ENCODE measurements at places on chromosomes 1 and 21. TPM values are rescaled to one million over a fixed set of nuclear protein-coding genes. Genes with fewer than 3 reads are reported as not detected.
A peak's percentile ranks its signal among the peaks of the same experiment; 100 is the strongest.

GRCh38 chr1:192756314-192756713 lies 52.5 kb upstream of the RGS2 start:
- peaks cover 6% of the 10 kb centered on the region for H3K4me1 ChIP-seq
- H3K27ac ChIP-seq = no peak overlapping the region
- no peaks in the 10 kb centered on the region for H3K27me3 ChIP-seq
- no peaks in the 10 kb centered on the region for H3K36me3 ChIP-seq
- no peak overlapping the region for H3K4me3 ChIP-seq

GRCh38 chr1:203366476-203366875 lies 15.6 kb upstream of the FMOD start:
- H3K27me3 ChIP-seq = no peaks in the 10 kb centered on the region
- DNase-seq = no peak
- peak overlapping the region; percentile 54 for H3K27ac ChIP-seq

- H3K27ac ChIP-seq = no peak overlapping the region
- no peaks in the 10 kb centered on the region for H3K36me3 ChIP-seq
- H3K4me1 ChIP-seq = no peaks in the 10 kb centered on the region
- no peaks in the 10 kb centered on the region for H3K27me3 ChIP-seq
- DNase-seq = peak; percentile 68
- no peak overlapping the region for H3K4me3 ChIP-seq
Measured at GRCh38 chr1:6171548-6172124, 8.5 kb downstream of the CHD5 start.

DNA sequence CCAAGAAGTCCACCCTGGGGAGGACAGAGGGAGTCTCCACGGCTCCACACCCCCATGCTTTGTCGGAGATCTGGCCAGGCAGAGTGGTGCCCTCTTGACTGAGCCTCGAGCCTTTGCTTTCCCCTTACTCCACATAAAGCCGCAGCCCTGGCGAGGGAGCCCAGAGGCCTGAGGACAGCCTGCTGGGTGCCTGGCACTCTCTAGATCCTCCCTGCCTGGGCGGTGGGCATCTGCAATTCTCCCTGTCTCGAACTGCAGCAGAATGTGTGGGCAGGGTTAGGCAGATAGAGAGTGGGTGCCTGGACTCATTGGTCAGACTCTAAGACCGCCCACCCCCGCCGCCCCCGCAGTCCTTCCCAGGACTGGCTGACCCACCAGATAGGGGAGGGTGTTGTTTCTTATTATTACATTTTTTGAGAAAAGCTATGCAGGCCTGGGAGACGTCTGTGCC lies 13.9 kb downstream of the EPHX1 start:
- no peaks in the 10 kb centered on the region for H3K27me3 ChIP-seq
- no peaks in the 10 kb centered on the region for H3K36me3 ChIP-seq
- no peak for DNase-seq
- no peak overlapping the region for H3K4me3 ChIP-seq

DNA sequence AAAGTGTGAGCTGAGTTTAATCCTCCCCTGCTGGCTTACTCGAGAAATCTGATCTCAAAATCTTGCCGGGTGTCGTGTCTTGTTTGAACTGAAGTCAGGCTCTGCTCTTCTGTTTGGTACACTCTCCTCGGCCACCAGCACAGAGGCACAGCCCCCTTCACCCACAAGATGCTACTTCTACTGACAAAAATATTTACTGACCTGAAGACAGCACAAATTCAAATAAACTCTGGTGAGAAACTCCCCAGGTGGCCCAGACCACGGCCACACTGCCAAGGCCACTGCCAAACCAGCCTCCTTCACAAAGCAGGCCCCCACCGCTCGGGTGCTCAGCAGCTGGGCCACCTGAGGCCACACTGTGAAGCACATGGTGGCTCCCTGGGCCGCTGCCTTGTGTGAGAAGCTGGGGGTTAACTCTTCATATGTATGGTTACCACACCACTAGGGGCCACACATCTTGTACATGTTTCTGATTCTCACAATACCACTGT lies 80.6 kb downstream of the TGFBR3 start:
- H3K4me3 ChIP-seq = no peak overlapping the region
- DNase-seq = no peak
- H3K27ac ChIP-seq = no peak overlapping the region

DNA sequence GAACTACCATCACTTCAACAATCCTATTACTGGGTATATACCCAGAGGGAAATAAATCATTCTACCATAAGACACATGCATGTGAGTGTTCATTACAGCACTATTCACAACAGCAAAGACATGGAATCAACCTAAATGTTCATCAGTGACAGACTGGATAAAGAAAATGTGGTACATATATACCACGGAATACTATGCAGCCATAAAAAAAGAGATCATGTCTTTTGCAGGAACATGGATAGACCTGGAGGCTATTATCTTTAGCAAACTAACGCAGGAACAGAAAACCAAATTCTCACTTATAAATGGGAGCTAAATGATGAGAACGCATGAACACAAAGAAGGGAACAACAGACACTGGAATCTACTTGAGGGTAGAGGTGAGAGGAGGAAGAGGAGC lies 39.0 kb downstream of the KIAA0319L start:
- H3K4me1 ChIP-seq = no peaks in the 10 kb centered on the region
- H3K27ac ChIP-seq = no peak overlapping the region
- no peak for DNase-seq

- H3K4me1 ChIP-seq = peaks cover 6% of the 10 kb centered on the region
- no peaks in the 10 kb centered on the region for H3K36me3 ChIP-seq
- H3K27ac ChIP-seq = no peak overlapping the region
- no peak overlapping the region for H3K4me3 ChIP-seq
- no peak for DNase-seq
- no peaks in the 10 kb centered on the region for H3K27me3 ChIP-seq
Measured at GRCh38 chr1:231665101-231665500, 38.5 kb downstream of the DISC1 start.

ARMH1 gene
- total RNA-seq = 7.7 TPM

CACNA1S gene
- total RNA-seq = not detected

RHOU gene
- total RNA-seq = not detected

FMO1 gene
- total RNA-seq = not detected
